ENCODE measurements at places on chromosomes 1 and 21.

DNA sequence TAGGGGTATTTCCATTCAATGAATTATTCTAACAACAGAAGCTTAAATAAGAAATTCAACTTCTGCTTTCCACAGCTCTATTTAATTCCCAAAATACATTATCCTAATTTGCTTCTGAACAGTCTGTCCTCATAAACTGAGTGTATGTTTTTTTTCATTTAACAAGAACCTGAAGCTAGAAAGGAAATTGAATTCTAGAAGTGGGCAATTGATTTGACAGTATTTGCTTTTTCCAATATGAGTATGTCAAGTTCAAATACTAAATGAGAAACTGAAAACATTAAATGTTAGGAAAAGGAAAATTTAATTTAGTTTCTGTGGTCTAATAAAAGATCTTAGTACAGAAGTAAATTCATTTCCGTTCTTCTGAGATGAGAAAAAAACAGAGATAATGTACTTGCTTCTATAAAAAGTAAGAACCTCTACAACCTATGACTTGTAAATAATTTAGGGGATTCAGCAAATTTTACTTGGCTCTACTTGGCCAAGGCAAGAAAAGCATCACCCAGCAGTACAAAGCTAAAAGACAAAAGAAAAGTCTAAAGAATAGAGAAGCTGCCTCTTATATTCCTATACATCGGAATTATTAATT, 31.1 kb downstream of the RAB3GAP2 start:
- no peak for DNase-seq

GRCh38 chr21:36839123-36839522, 127.3 kb downstream of the HLCS start:
- DNase-seq, result no peak

- no peak for DNase-seq
Observed at GRCh38 chr1:190835658-190836057, 358.0 kb upstream of the BRINP3 start.

DNA sequence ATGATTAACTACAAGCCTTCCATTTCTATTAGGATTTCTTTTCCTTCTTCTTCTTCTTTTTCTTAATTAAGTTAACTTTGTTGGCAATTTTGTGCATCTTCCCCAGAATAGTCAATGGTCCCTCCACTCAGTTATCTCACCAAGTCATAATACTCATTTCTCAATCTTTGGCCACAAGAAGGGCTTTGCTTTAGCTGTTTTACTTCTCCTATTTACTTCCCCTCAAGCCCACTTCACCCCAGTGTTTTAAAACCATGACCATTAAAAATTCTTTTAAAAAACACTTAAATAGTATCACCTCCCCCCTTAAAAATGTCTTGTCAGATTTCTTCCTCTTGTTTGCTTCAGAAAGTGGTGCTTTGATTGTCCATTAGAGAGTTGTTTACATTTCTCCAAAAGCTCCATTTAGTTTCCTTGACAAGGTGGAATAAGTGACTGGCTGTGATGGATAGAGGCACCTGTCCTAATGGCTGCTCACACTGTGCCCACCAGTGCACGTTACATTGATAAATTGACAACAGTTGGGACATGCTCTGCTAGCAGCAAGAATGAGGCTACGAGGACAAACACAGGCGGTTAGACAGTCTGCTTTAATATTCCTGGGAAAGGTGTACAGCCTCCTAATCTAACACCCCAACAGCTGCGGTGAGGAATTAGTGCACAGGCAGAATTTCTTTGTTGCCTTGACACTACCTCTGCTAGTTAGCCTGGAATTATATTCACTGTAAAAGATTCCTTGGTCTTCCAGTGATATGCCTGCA, 354.7 kb downstream of the LMO4 start:
- DNase-seq, result no peak

- DNase-seq, result no peak
Observed at GRCh38 chr21:38691631-38692030, 114.1 kb upstream of the ETS2 start.

- DNase-seq, result no peak
Observed at GRCh38 chr1:37071829-37072228, 37.5 kb upstream of the GRIK3 start.

GRCh38 chr1:26188477-26188876, 1.9 kb upstream of the CATSPER4 start:
- no peak for DNase-seq

All from SK-N-SH (cell line).